ENCODE measurements at places on chromosomes 5 and 9. TPM values are rescaled to one million over a fixed set of nuclear protein-coding genes. Genes with fewer than 3 reads are reported as not detected.

Gene SPINK7
- polyA plus RNA-seq: not detected

DNA sequence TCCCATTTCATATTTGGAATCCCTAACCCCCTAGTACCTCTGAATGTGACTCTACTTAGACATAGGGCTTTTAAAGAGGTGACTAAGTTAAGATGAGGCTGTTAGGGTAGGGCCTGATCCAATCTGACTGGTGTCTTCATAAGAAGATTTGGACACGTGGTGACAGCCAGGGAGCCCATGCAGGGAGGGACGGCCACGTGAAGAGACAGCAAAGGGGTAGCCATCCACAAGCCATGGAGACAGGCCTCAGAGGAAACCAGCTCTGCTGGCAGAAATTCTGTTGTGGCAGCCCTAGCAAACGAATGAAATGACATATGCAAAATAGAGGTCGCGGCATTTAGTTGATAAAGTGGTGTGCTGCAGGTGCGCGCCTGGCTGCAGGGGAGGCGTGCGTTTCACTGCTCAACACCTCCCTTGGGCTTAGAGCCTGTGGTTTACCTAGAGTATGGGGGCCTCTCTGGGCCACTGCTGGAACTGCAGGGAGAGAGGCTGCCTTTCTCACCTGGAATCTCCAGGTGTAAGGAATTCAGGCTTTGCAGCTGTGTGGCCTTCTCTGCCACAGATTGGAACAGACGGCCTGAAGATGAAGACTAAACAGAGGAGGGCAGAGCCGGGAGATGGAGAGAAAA lies 7.1 kb upstream of the AFAP1L1 start:
- DNase-seq: no peak

DNA sequence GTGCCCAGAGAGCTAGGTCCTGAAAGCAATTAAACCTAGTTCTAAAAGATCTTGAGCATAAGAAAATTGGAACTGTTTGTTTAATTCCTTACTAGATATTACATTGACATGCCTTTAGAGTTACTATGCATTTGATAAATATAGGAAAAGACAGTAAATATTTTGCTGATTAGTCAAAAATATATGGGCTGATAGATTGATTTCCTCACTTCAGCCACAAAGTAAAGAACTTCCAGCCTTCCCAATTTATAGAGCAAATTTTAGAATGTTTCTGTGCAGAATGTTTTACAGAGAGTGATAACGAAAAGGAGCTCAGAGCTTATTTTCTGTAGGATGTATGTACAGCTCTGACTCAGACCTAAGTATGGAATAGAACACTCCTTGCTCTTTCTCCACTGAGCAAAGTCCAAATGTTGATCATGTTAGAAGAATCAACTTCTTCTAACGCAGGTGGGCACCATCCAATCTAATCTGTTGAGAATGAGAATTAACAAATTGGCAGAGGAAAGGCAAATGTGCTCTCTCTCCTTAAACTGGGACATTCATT lies 72.9 kb upstream of the PAM start:
- DNase-seq: no peak

DNA sequence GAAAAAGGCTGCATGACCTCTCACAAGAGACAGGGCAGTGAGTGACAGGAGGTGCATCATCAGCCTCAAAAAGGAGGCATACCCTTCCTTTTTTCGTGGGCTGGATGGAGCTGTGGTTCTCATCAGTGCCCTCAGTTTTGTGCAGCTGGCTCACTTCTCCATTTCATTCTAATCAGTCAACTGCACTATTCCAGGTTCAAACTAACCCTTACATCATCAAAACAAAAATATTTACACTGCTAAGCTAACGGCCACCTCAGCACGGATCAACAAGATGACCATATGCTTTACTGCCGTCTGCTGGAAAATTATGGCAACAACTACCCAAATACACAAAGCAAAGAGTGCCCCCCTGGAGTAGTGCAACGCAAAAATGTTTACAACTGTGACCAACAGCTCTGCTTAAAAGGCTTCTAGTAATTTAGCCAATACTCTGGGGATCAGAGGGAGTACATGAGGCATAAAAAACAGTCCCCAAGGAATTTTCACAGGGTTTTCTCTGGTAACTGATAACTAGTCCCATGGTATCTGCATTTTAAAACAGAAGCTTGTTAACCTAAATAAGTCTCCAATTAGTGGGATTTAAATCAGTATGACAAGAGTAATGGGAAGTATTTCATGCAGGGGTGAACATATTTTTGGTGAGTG lies 10.8 kb downstream of the KCNV2 start:
- DNase-seq: peak; percentile 49

GRCh38 chr9:26054600-26055520 lies 376.6 kb upstream of the TUSC1 start:
- no peak for DNase-seq

GRCh38 chr5:18761801-18762200 lies 1127.5 kb downstream of the TAF11L14 start:
- DNase-seq: no peak

- DNase-seq: no peak
These were observed 18.9 kb downstream of the IPPK start for GRCh38 chr9:92650839-92651621.

Gene SLC6A7
- not detected for polyA plus RNA-seq

DNA sequence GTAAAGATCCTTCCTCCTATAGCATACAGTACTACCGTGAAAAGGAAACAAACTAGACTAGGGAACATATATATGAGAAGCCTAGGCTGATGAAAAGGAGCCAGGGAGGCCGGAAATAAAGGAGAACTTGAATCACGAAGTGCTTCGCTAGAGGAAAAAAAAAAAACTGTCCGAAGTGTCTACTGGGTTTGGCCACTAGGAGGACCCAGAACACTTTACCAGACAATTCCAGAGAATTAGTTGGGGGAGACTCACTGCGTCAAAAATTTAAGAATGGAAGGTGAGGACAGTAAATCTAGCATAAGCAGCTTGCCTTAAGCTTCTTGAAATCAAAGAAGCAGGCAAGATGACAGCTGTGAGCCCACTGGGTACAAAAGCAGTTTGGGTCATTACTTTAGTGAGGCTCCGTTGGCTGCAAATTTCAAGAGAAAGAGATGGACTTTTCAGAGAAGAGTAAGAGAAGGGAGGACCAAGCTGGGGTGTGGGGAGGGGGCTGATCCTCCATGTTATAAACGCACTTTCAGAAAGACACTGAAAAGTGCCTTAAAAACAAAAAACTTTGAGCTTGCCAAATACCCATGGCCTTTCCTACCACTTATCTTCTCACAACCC lies 47.4 kb downstream of the P4HA2 start:
- DNase-seq: peak; percentile 32

Gene CATSPER3
- polyA plus RNA-seq: 1.5 TPM

- DNase-seq: no peak
These were observed 291.3 kb upstream of the ADAMTSL1 start for GRCh38 chr9:18182636-18183035.

GRCh38 chr5:138033386-138033808 lies 518 bp upstream of the FAM13B start:
- DNase-seq: no peak

DNA sequence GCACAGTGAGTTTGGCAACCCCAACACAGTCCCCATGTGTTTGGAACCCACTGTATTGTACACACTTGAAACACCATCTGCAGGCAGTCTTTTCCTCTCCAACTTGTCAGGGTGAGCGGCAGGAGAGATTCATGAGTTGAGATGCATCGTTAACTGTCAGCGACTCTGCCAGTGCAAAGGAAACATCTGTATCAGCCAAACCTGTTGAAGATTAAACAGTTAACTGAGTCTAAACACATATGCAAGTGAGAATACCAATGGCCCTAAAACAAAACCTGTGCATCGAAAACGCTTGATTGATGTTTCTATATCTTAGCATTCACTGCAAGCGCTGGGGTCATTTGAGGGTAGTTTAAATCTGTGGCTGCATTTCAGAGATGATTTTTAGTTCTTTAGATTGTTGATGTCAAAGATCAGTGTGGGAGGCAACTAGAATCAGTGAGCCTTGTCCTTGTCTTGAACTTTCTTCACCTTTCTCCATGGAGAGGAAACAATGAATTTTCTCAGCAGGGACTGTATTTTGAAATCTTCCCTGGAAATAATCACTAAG lies 41.3 kb upstream of the PAM start:
- DNase-seq: peak; percentile 50

- DNase-seq: no peak
These were observed 229.2 kb downstream of the MRPS30 start for GRCh38 chr5:45037927-45038326.

DNA sequence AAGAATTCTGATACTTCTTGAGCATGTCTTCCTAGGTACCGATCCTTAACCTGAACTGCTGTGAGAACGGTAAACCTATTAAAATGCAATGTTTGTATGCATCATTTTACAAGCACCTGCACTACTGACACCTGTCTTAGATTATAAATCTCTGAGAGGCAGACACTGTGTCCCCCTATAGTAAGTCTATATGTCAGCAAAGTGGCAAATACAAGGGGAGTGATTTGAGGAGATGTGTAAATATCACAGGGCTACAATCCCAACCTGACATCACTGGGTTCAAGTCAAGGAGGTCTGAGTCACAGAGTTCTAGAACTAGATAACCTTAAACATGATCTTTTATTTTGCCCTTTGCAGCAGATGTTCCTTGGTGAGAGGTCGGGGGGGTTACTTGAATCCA lies 64.1 kb downstream of the ANKH start:
- no peak for DNase-seq

GRCh38 chr5:135208903-135209721 lies 175.1 kb upstream of the PITX1 start:
- DNase-seq: no peak

DNA sequence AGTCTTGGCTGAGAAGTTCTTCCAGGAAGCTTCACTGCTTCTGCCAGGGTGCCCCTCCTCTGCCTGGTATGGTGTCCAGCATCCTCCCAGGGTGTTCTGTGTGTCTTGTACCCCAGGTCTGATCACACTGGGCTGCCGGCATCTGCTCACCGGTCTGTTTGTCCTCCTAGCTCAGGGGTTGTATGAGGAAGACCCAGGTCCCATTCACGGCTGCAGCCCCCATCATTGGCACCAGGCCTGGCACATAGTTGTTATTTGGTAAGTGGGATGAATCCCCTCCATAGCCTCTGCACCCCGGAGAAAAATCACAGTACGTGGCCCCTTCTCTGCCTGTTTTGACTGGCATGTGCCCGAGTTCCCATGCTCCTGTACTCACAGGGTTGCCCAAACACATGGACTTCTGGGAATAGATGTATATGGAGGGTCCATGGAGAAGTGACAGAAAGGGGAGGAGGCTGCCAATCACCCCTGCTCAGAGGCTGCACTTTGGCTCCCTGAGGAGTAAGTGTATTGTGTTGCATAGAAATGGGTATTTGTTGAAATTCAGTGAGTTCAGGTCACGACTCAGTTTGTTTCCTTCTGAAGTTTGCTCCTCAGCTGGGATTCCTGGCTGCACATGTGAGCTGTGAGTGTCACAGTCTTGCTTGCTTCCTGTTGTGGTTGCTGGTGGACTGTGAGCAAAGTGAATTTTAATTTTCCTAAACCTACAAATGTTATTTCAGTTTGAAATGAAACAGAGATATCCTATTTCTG lies 96.2 kb downstream of the HSPA4 start:
- no peak for DNase-seq

DNA sequence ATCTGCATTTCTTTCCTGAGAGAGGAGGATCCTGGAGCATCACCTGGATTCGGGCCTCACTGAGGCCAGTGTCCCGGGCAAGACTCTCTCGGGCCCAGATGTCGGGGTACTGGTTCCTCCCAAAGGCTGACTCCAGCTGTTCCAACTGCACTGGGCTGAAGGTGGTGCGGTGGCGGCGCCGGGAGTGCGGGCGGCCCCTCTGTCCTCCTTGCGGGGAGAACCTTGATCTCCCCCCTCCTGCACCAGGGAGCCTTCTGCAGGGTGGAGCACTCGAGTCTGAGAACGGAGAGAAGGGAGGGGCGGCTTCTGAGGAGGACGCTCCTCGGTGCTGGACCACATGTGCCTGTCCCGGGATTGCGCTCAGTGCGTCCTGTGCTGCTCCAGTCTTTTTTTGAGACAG lies 2.0 kb downstream of the PROP1 start:
- no peak for DNase-seq

Gene NIPAL4
- 0.39 TPM for polyA plus RNA-seq

DNA sequence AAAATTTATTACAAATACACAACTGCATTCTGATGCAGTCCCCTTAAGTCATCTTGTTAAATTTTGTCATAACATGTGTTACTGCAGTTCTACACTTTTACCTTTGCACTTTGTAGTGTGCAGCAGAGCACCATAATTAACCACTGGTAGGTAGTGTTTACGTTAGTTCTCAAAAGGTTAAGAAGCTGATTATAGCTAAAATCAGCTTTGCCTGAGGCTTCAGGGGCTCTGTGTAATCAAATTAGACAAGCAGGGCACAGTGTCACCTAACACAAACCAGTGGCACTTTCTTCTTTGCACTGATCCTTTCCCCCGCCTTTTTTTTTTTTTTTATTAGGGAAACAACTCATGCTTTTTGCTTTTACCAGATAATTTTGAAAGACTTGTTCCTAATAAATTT lies 26.1 kb downstream of the POU5F2 start:
- no peak for DNase-seq

Gene HRH2
- polyA plus RNA-seq: 2.8 TPM

Gene DMRT3
- polyA plus RNA-seq: 1.6 TPM

- no peak for DNase-seq
These were observed 190.2 kb upstream of the SNX2 start for GRCh38 chr5:122584411-122585300.

- DNase-seq: no peak
These were observed 40.3 kb downstream of the JAK2 start for GRCh38 chr9:5025416-5025815.

DNA sequence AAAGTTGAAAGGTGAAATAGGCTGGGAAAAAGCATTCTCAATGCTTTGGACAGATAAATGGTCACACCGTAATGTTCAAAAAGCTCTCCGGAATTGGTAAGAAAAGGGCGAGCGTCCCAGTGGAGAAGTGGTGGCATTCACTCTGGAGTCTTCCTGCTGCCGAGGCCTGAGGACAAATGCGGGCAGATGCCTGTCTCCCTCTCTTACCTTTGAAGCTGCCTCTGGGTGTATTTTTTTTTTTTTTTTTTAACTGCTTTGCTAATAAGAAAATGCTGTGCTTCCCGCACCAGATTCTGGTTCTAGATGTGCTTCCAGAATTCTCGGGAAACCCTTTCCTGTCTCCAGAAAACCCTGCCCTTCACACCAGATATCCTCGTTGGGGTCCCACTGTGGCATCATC lies 24.4 kb upstream of the CTSL start:
- DNase-seq: no peak

- DNase-seq: no peak
These were observed at the start of gene CBY3 for GRCh38 chr5:179680780-179681401. Gene CBY3, minus strand, starts transcription at chr5:179681034. Its CDS starts 116 bp downstream, at chr5:179680918.

Gene REEP2
- 12.9 TPM for polyA plus RNA-seq

Gene MAMDC2
- 7.6 TPM for polyA plus RNA-seq

DNA sequence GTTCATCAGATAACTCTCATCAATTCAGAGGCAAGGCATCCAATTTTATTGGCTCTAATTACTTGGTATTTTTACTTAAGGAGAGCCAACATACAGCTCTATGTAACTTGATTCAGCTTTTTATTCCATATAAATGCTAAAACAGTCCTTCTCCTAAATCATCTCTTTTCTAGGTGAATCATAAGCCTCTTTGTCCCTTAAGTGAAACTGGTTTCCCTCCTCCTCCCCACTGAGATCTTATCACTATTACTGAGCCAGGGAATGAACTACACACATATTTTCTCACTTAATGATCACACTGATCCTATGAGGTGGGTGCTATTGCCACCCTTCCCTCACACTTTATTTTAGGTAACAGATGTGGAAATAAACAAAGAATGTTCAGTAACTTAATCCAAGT lies 1143.8 kb downstream of the MAT2B start:
- no peak for DNase-seq

GRCh38 chr9:38708759-38709158 lies 11.2 kb downstream of the FAM240B start:
- DNase-seq: no peak

- DNase-seq: no peak
These were observed 91.0 kb upstream of the ANKH start for GRCh38 chr5:14962604-14963003.

All from right renal pelvis (tissue), 4 donors.